Heart left ventricle (tissue), 16 donors: ENCODE measurements at places on chromosomes 6 and 20. TPM values are rescaled to one million over a fixed set of nuclear protein-coding genes. Genes with fewer than 3 reads are reported as not detected.

KCNK16 gene
- not detected for total RNA-seq

GGTLC1 gene
- not detected for total RNA-seq

SNRPB gene
- 82.4 TPM for total RNA-seq

- no peak overlapping the region for H3K4me3 ChIP-seq
- no peak overlapping the region for H3K27ac ChIP-seq
- peaks cover under 1% of the 10 kb centered on the region for H3K4me1 ChIP-seq
- H3K36me3 ChIP-seq, result no peaks in the 10 kb centered on the region
- H3K27me3 ChIP-seq, result peaks cover 44% of the 10 kb centered on the region
- no peak for DNase-seq
These were observed 6.3 kb downstream of the PRR18 start for GRCh38 chr6:166301611-166302529.

DNA sequence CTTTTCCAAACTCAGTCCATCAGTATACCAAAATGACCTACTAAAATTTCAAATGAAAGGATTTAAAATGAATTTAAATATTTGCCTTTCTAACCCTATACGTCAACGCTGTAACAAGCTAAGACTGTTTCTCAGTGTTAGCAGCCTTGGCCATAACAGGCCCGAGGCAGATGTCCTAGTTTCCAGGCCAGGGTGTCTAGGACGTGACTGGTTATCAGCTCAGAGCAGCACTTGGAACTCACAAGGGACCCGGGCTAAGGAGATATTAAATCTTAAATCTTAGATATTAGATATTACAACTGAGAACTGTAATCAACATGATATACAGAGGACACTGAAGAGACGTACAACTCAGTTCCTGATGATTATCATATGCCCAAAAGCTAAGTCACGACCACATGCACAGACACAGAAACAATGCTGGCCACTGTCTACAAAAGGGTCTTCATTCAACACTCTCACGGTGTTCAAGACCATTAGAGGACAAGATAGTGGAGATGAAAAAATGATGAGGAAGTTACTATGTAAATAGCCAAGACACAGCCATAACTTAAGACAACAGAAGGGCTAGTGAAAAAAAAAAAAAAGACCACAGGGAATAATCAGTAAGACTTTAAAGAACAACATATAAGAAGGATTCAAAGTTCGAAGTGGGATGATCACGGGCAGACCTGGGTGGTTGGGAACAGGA, at the start of gene CLDN20:
CLDN20 (plus strand) TSS at position 641 of the 691 bp plus-strand sequence. CDS start 11,707 bp downstream, outside the sequence.
- no peaks in the 10 kb centered on the region for H3K27me3 ChIP-seq
- H3K27ac ChIP-seq, result no peak within 1 kb of the TSS
- H3K4me3 ChIP-seq, result no peak within 1 kb of the TSS
- DNase-seq, result no peak
- peaks cover 11% of the 10 kb centered on the region for H3K4me1 ChIP-seq

- H3K4me1 ChIP-seq, result no peaks in the 10 kb centered on the region
- no peaks in the 10 kb centered on the region for H3K36me3 ChIP-seq
- H3K4me3 ChIP-seq, result no peak overlapping the region
- no peak overlapping the region for H3K27ac ChIP-seq
These were observed 406.4 kb downstream of the QKI start for GRCh38 chr6:163820745-163821458.

DNA sequence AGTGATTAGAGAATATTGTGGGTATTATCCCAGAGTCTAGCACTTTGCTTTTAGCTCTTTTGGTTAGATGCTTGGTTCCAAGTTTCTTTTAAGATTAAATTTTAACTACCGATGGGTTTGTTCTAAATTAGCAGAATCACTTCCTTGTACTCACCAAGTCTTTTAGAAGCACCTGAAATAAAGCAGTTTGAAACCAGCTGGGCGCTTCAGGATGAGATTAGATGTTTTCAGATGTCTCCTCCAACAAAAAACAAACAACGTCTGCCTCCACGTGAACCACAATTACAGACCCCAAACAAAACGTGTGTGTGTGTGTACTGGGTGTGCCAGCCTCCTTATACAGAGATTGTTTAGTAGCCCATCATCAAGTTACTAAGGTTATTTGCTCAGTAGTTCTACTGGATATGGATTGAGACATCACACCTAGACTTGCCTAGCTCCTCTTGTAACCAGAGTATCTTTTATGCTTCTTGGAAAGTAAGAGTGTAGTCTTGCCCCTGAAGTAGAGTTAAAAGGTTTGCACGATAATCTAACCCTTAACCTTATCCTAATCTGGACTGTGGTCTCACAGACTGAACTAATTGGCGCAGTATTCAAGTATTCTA, 2.3 kb downstream of the DSTN start:
- no peaks in the 10 kb centered on the region for H3K27me3 ChIP-seq
- H3K27ac ChIP-seq, result peak overlapping the region; percentile 100
- peaks cover 68% of the 10 kb centered on the region for H3K4me1 ChIP-seq
- H3K36me3 ChIP-seq, result peaks cover 11% of the 10 kb centered on the region

- DNase-seq, result no peak
- no peak overlapping the region for H3K27ac ChIP-seq
- H3K4me1 ChIP-seq, result no peaks in the 10 kb centered on the region
- no peaks in the 10 kb centered on the region for H3K36me3 ChIP-seq
- H3K4me3 ChIP-seq, result no peak overlapping the region
These were observed 16.3 kb downstream of the GTSF1L start for GRCh38 chr20:43710370-43711044.

DNA sequence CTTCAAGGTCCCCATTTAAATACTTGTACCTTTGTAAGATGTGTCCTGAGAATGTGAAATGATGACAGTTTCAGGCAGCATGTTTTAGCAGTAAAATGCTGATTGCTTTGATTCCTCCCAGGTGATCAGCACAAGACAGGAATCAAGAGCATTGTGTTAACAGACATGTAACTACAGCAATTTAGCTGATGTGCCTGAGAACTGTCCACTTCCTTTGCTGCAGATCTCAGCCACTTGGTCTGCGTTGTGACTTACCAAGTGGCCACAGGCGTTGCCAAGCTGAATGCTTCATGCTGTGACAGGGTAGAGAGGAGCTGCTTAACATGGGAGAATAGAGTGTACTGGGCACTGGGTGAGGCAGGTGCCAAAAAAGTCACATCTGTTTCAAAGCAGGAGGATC, 767.0 kb upstream of the POU3F2 start:
- H3K27ac ChIP-seq, result no peak overlapping the region
- H3K4me3 ChIP-seq, result no peak overlapping the region
- no peaks in the 10 kb centered on the region for H3K36me3 ChIP-seq
- H3K4me1 ChIP-seq, result no peaks in the 10 kb centered on the region
- DNase-seq, result no peak

- DNase-seq, result no peak
- H3K4me3 ChIP-seq, result no peak overlapping the region
- H3K36me3 ChIP-seq, result no peaks in the 10 kb centered on the region
These were observed 262.1 kb downstream of the FOXC1 start for GRCh38 chr6:1871724-1872315.
